Central memory CD8-positive, alpha-beta T cell (primary cell): ENCODE measurements at places on chromosomes 4 and X.

GRCh38 chrX:47182106-47182700 is 11.4 kb upstream of the UBA1 start:
- DNase-seq: no peak

- DNase-seq: no peak
Observed at GRCh38 chrX:131746491-131746968, 202.7 kb downstream of the OR13H1 start.

DNA sequence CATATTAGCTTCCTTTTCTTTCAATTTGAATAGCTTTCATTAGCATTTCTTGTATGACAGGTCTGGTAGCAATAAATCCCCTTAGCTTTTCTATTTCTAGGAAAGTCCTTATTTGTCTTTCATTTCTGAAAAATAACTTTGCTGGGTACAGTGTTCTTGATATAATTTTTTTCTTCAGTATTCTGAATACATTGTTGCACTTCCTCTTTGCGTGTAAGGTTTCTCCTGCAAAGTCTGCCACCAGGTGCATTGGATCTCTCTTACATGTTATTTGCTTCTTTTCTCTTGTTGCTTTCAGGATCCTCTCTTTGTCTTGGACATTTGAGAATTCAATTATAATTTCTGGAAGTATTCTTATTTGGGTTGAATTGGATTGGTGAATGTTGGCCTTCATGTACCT is 663.7 kb downstream of the GRXCR1 start:
- no peak for DNase-seq

GRCh38 chr4:111630705-111631104 is 514.5 kb upstream of the FAM241A start:
- no peak for DNase-seq
